T-helper 2 cell (primary cell): ENCODE measurements at places on chromosomes 6 and 20.
A peak's percentile ranks its signal among the peaks of the same experiment; 100 is the strongest.

- DNase-seq: peak; percentile 37
Measured at GRCh38 chr6:133837801-133838349, 51.0 kb upstream of the TCF21 start.

- no peak for DNase-seq
Measured at GRCh38 chr6:108210556-108210955, 44.7 kb downstream of the NR2E1 start.

GRCh38 chr6:38319256-38320212, 320.2 kb downstream of the BTBD9 start:
- DNase-seq: no peak

- no peak for DNase-seq
Measured at GRCh38 chr6:143183666-143184065, 123.0 kb downstream of the AIG1 start.

DNA sequence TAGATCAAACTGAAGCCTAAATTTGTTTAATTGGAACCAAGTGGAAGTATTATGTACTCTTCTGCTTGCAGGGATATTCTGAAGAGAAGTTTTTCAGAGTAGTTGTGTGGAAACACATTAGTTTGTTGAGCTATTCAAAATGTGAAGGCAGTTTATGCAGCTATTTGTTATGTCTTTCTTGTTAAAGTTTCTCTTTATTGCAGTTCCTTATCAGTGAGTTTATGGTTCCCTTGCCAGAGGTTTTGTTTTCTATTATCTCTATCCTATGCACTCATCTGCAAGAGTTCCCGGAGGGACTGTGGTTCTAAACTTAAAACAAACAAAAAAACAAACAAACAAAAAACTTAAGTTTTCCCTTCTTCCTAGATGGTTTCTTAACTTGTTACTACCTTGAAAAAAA, 143.7 kb upstream of the SLC22A16 start:
- DNase-seq: no peak

GRCh38 chr6:148367411-148368024, 24.9 kb downstream of the SASH1 start:
- DNase-seq: no peak

GRCh38 chr6:25250878-25251277, 28.3 kb upstream of the CARMIL1 start:
- no peak for DNase-seq

GRCh38 chr20:45965169-45966002, 6.6 kb downstream of the ZNF335 start:
- no peak for DNase-seq
